ENCODE measurements at places on chromosomes 12 and 14.
A peak's percentile ranks its signal among the peaks of the same experiment; 100 is the strongest.

- DNase-seq: no peak
These were observed 19.2 kb downstream of the VPS37B start for GRCh38 chr12:122876731-122877130.

- DNase-seq: no peak
These were observed 61.0 kb upstream of the FKBP4 start for GRCh38 chr12:2733493-2734355.

- no peak for DNase-seq
These were observed 14.2 kb downstream of the TMEM63C start for GRCh38 chr14:77195766-77196165.

DNA sequence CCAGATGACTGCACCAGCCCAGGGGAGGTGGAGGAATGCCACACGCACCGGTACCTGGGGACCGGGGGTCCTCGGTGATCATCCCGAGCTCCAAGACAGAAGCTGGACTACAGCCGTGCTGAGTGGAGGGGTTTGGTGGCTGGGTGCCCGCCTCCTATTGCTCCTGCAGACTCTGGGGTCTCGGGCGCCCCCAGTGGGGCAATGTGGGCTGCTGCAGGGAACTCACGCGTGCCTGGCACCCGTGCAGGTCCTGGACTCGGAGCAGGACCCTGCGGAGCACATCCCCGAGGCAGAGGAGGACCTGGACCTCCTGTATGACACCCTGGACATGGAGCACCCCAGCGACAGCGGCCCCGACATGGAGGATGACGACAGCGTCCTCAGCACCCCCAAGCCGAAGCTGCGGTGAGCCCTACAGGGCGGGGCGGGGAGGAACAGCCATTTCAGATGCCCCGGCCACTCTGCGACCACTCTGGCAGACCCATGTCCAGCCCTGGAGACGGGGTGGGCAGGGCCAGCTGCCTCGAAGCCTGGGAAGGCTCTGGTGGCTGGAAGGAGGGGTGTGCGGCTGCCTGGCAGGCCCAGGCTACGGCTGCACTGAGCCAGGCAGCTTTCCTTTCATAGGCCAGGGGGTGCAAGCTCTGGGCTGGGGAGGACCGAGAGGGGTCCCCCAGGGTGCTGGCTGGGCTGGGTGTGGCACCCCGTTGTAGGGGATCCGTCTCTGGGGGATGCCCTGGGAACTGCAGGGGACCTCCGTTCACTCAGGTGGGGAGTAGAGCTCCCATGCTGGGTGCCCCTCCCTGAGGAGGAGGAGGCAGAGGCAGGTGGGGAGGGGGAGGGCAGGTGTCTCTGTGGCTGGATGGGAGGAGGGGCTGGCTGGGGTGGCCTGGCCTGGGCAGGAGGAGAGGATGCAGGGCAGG, 21.6 kb upstream of the TEX22 start:
- DNase-seq: no peak

DNA sequence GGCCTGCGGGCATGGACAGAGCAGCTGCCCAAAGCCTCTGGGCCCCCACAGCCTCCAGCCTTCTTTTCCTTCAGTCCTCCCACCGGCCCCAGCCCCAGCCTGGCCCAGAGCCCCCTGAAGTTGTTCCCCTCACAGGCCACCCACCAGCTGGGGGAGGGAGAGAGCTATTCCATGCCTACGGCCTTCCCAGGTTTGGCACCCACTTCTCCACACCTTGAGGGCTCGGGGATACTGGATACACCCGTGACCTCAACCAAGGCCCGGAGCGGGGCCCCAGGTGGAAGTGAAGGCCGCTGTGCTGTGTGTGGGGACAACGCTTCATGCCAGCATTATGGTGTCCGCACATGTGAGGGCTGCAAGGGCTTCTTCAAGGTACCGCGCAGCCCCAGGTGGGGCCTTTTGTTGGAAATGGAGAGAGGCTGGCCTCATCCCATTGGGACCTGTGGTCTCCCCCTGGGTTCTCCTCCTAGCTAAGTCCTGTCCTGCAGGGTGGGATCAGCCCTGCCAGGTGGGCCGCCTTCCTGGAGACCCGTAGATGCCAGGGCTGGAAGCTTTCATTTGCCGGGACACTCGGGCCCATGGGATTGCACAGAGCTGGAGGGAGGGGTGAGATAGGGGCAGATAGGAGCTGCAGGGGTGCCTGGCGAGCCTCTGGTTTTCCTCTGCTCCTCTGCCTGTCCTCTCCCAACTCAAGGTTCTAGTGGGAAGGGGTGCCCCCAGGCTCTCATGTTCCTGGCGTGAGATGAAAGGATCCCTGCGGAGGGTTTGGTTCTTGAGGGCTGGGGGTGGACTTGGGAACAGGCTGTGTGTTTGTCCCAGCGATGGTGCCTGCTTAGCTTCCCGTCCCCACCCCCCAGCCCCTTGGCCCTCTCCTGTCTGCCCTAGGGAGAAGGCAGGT, 3.8 kb downstream of the NR4A1 start:
- DNase-seq: no peak

GRCh38 chr12:96478011-96478410, 11.4 kb upstream of the CFAP54 start:
- no peak for DNase-seq

DNA sequence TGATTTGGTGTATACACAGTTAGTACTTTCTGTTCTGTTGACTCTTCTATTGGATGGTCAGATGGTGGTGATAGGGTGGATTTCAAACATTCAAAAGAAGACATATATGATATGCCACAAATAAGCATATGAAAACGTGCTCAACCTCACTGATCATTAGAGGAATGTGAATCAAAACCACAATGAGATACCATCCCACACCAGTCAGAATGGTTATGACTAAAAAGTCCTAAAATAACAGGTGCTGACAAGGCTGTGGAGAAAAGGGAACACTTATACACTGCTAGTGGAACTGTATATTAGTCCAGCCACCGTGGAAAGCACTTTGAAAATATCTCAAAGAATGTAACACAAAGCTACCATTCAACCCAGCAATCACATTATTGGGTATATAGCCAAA, 425.5 kb downstream of the C12orf50 start:
- DNase-seq: peak; percentile 13

DNA sequence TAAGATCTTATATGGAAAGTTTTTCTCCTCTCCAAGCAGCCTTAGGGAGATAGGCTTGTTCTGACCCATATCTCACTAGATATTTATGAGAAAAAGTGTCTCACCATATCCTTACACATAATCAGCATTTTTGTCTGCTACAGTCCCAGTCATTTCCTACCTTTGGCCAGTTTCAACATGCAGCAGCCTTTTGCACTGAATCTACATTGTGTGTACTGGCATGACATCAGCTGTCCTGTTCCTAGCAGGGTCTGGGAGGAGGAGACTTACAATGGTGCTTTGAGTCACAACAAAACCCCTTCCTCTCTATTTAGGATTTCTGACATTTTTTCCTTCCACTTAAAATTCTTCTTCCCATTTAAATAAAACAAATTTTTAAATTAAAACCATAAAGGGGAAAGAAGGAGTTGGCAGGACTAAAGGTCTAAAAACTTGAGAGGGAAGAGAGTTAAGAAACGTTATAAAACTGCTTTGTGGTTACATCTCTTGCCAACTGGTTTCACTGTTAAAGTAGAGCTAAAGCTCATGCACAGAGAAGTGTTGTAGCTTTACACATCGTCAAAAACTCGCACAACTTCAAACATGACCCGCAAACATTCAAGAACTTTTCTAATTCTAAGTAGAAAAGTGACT, 53.3 kb upstream of the CERS5 start:
- DNase-seq: no peak

- no peak for DNase-seq
These were observed 44.0 kb upstream of the SMUG1 start for GRCh38 chr12:54232790-54233189.

- no peak for DNase-seq
These were observed 468.8 kb downstream of the NRXN3 start for GRCh38 chr14:78638926-78639325.

- DNase-seq: no peak
These were observed 10.4 kb downstream of the MAP4K5 start for GRCh38 chr14:50521912-50522341.

- no peak for DNase-seq
These were observed 105.4 kb downstream of the SRGAP1 start for GRCh38 chr12:63949902-63950301.

- DNase-seq: no peak
These were observed 245.6 kb downstream of the SLC41A2 start for GRCh38 chr12:104712477-104712876.

- DNase-seq: no peak
These were observed 99.7 kb downstream of the WSCD2 start for GRCh38 chr12:108228746-108229145.

DNA sequence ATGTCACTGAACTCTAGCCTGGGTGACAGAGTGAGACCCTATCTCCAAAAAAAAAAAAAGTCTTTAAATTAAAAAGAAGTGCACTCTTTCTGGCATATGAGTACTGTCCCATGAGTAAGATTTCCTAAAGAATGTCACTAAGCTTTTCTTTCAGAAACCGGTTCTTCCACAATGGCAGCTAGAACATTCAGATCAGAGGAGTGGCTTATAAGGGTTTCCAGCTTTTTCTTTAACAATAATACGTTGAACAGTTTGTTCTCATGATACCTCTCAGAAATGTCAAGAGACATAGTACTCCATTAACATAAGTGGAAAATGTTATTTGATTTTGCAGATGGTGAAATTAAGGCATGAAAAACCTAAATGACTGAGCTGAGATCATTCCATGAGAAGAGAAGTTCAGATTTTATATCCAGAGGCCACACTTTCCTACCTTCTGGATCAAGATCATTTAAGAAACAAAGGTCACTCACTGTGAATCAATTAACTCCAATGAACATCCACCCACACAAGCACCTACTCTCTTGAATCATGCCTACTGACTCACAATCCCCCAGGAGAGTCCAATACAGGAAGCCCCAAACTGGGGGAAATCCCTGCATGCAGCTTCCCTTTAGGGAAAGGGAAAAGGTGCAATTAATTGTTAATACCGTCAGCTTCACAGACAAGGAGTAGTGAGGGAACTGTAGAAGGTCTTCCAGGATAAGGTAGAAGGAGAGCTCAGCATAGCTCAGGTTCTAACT, 86.9 kb downstream of the SPTSSA start:
- peak; percentile 4 for DNase-seq

- no peak for DNase-seq
These were observed 6.2 kb downstream of the CHST11 start for GRCh38 chr12:104462931-104463339.

- DNase-seq: no peak
These were observed 831 bp upstream of the RPS6KA5 start for GRCh38 chr14:91061056-91061887.

GRCh38 chr14:104994978-104995377, 9.4 kb downstream of the CLBA1 start:
- no peak for DNase-seq

GRCh38 chr12:110233212-110233903, 47.7 kb upstream of the ATP2A2 start:
- no peak for DNase-seq

DNA sequence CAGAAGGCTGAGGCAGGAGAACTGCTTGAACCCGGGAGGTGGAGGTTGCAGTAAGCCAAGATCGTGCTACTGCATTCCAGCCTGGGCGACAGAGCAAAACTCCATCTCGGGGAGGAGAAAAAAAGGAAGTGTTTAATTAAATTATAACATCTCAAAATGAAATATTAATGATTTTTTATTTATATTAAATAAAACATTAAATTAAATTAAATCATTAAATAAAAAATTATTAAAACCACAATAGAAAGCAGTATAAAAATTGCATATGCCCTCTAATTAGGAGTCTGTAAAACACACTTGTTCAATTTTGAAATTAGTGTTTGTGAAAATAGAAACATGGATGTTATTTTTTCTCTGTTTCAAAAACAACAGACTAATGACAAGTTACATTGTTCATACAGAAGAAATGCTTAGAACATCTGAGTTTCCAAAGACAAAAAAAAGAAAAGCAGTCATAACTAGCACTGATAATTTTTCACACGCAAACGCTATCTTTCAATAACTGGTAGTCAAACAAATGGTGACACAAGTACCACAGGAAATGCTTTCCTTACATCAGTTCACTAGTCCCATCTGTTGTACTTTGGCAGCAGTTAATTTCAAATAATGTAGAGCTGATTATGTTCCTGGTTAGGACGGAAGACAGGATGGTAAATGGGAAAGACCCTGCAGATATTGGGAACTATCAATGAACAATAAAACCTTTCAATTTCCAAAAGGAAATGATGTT, 54.9 kb downstream of the HECTD4 start:
- no peak for DNase-seq

- DNase-seq: no peak
These were observed at the start of gene P2RX2 for GRCh38 chr12:132618683-132619043. P2RX2 (plus strand) TSS chr12:132618776; CDS start chr12:132618817, 41 bp downstream.

GRCh38 chr12:99852666-99853065, 132.1 kb downstream of the ANKS1B start:
- DNase-seq: no peak

DNA sequence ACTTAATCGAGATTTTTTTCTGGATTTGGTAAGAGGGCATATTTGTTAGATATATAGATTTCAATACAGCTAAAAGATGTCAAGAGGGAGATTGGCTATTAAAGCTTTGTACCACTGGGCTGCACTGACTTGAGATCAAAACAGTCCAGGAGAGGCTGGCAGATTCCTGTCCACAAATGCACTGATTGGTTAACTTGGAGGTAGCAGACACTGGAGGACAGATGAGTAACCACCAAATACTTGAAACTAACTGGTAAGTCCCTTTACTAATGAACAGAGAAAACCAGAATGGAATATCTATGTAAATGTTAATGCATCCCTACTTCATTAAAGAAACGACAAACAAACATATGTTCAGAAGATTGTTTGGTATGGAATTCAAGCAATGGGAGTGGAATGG, 416.6 kb downstream of the LRIG3 start:
- no peak for DNase-seq

- DNase-seq: peak; percentile 10
These were observed 109.9 kb downstream of the TTC8 start for GRCh38 chr14:88934351-88934806.

DNA sequence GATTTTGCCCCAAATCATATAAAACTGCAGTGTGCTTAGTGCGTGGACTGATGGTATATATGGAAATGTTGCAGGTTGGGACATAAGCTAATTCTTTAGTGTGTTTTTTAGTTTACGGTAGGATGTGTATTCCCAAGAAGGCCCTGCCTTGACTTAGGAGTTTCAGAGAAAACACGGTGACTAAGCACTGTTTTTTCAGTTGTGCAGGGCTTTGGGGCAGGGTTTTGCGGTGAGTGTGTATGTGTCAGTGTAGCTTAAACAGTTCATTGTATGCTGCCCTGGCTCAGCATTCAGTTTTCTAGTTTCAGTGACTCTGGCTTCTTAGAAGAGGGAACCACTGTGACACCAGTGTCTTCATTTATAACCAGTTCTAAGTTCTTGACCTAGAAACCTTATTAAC, 101.2 kb downstream of the AKAP6 start:
- peak; percentile 6 for DNase-seq

DNA sequence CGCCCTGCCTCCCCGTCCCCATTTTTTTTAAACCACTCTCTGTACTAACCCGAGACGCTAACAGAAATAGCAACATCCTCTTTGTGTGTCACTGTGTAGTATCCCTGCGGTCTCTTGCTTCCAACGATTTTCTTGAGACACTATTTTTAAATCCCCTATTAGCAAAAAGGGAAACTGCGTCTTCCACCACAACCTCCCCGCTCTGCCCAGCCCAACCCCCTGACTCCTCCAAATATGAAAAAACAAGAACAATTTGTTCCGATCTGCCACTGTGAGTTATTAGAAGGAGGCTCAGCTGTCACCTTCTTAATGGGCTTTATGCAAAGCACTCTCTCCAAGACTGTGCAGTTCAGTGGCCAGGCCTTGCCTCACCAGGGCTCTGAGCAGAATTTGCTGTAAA, 76.3 kb downstream of the MAP1LC3B2 start:
- no peak for DNase-seq

All from kidney glomerular epithelial cell (primary cell).